ENCODE measurements at places on chromosomes 16 and 17.

DNA sequence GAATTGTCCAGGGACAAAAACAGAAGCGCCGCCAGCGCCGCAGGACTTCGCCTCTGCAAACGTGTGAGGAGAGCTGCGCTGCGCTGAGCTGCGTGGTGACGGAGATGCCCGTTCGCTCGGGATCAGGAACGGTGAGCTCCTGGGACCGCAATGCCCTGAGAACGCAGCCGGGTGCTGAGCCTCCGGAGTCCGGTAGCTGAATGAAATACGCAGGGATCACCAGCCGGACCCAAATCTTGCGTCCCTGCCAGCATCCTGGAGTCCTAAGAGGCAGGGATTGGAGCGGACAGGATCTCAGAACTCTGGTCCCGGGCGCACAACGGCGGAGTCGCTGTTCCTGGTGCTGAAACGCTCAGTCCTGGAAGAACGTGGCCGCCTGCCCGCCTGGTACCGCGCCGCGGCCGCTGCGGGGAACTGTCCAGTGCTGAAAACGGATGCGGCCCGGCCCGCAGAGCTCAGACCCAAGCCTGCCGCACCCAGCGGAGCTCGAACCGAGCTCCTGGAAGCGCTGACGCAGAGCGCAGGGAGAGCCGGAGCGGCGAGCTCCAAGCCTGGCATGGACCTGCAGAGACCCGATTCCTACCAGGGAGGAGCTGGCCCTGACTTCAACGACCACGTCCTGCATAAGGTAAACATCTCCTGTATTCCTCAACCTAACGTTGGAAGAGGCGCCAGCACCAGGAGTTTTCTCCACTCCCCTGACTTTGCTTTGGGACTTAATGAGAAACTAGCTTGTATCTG is 41.5 kb downstream of the CD300LF start:
- DNase-seq = no peak

- no peak for DNase-seq
Measured at GRCh38 chr16:89811321-89811720, 5.1 kb downstream of the FANCA start.

- no peak for DNase-seq
Measured at GRCh38 chr17:82272495-82273326, 789 bp downstream of the CSNK1D start.

DNA sequence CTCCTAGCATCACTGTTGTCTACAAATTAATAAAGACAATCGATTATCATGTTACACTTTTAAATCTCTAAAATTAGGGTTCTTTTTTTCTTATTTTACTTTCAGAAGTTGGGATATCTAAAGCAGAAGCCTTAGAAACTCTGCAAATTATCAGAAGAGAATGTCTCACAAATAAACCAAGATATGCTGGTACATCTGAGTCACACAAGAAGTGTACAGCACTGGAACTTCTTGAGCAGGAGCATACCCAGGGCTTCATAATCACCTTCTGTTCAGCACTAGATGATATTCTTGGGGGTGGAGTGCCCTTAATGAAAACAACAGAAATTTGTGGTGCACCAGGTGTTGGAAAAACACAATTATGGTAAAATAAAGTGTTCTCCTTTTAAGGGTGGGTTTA is 2.4 kb downstream of the RAD51C start:
- no peak for DNase-seq

DNA sequence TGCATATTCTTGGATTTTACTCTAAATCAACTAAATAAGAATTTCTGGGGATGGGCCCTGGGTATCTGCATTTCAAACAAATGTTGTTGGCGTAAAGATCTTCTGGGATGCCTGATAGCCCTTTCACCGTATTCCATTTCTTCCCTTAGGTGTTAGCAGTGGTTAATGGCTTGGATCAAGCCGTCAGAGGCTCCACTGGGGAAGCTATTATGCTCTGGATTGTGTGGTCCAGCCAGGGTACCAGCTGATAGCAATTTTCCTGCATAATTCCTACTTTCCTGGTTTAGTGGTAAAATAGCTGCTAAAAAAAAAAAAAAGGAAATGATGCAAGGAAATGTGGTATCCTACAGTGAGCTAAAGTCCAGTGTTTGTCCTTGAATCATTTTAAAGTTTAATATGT is 365.1 kb downstream of the CDH8 start:
- no peak for DNase-seq

- peak; percentile 82 for DNase-seq
Measured at GRCh38 chr17:29622337-29623282, at the start of gene CORO6. Gene CORO6 (minus strand): TSS chr17:29622912. CDS start chr17:29621421, 1,491 bp downstream.

DNA sequence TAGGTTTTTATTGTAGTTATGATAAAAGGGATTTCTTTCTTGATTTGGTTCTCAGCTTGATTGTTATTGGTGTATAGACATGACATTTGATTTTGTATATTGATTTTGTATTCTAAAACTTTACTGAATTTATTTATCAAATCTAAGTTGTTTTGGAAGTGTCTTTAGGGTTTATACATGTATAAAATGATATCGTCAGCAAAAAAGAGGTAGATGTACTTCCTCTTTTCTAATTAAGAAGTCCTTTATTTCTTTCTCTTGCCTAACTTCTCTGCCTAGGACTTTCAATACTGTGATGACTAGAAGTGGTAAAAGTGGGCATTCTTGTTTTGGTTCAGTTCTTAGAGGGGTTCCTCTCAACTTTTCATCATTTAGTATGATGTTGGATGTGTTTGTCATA is 487.3 kb upstream of the KIF2B start:
- DNase-seq = no peak

- no peak for DNase-seq
Measured at GRCh38 chr17:50018909-50019308, 23.9 kb upstream of the DLX3 start.

DNA sequence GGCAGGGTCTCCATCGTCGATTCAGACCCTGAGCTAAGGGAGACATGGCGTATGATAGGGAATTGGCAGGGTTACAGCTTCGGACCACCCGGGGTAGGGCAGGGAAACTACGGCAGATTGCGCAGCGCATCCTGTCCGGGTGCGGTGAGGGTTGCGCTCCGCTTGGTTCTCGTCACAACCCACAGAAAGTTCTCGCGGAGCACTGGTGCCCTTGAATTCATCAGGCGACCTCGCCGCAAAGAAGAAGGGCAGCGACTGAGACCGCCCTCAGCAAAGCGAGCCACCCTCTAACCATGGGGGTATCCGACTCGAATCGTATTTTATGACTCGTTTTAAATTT is 1.2 kb downstream of the HS3ST3B1 start:
- no peak for DNase-seq

GRCh38 chr17:3893720-3894116 is 865 bp upstream of the CAMKK1 start:
- DNase-seq = no peak

DNA sequence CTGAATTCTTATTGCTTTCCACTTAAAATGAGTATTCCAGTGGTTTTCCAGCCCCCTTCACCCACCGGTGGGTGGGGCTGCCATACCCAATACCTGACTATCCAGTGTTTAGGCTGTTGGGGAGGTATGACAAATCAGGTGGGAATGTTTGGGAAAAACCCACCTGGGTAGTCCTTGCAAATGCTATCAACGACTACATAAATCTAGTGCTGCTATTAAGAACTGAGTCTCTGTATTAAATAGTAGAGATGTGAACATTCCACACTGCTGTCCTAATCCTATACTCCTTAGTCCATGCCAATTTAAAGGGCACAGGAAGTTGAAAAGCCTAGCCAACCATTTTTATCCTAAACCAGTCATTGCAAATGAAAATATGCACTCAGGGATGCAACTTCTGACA is 126.6 kb downstream of the AXIN2 start:
- no peak for DNase-seq

DNA sequence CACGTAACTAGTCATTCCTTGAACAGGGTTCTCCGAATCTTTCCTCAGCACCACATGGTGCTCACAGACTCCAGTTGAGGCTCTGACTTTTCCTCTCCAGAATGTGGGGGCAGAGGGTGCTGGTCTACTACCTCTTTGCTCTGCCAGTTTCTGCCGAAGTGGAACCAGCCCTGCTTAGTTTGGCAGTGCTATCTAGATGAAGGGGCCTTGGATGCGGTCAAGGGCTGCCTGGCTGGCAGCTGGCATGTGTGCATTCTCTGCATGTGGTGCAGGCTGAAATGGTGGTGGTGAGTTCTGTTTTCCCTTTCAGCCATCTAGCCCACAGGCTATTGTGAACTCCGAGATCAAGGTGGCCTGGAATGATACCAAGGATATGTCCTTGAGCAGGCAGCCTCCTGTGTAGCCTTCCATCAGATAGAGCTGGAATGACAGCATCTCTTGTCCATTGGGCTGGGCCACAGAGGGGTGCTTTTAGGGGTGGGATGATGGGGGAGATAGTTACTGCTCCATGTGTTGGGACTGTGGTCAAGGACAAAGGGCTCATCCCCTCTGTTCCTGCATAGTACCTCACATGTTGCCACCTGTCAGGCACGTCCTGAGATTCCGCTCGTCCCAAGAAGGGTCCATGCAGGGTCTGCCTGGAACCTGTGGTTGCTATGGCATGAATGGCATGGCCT is 2.0 kb downstream of the DYNLL2 start:
- no peak for DNase-seq

- DNase-seq = no peak
Measured at GRCh38 chr17:13521784-13522183, 79.9 kb downstream of the HS3ST3A1 start.

GRCh38 chr17:67549820-67550219 is 167.9 kb upstream of the NOL11 start:
- no peak for DNase-seq

DNA sequence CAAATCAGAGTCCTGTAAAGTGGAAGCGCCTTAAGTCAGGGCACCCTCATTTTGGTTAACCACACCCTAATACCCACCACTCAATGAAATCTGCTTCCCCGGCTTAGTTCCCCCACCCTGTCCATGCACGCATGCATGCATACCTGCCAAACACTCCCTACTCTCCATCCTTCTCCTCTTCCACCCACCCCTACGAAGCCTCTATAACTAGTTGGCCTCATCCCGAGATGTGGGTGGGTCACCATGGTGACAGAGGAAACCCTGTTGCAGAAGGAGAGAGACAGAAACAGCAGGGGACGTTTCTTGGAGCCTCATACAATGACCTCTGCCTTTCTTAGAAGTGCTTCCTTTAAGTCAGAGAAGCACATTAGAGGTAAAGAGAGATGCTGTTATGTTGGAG is 46.8 kb upstream of the DNAH9 start:
- no peak for DNase-seq

DNA sequence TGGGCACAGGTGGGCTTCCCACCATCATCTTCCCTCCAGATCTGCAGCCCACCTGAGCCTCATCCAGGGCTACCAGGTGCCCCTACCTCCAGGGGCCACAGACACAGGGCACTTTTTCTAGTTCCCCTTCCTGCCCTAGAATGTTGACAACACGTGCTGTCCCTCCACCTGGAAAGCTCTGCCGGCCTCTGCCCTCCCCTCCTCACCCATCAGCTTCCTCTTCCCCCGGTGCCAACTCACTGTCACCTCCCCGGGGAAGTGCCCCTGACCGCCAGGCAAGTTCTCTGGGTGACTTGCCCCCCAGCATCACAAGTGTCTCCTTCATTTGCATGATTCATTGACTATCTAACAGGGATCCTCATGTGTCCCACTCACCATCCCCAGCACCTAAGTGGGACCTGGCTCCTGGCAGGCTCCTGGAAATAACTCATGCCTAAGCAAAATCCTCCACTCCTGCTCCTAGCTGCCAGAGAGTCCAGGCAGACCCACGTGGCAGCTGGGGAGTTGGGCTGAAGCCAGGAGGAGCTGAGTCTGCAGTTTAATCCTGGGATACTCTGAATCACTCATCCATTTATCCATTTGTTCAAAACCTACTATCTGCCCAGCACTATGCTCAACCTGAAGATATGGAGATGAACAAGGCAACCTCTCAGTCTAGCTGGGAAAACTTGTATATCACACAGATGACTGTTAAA is 304.4 kb downstream of the FOXL1 start:
- DNase-seq = no peak

GRCh38 chr16:630815-631405 is at the start of gene WFIKKN1:
Gene WFIKKN1 (plus strand): TSS chr16:630985. CDS start chr16:631254, 269 bp downstream.
- no peak for DNase-seq

- no peak for DNase-seq
Measured at GRCh38 chr17:76367642-76368041, 13.9 kb upstream of the PRPSAP1 start.

- DNase-seq = no peak
Measured at GRCh38 chr16:87840271-87840978, 28.9 kb downstream of the SLC7A5 start.

GRCh38 chr16:80695020-80695419 is 109.4 kb downstream of the CDYL2 start:
- DNase-seq = no peak

GRCh38 chr17:44086364-44087311 is 16.1 kb downstream of the G6PC3 start:
- DNase-seq = no peak

- no peak for DNase-seq
Measured at GRCh38 chr16:62545039-62545438, 508.8 kb upstream of the CDH8 start.

- DNase-seq = no peak
Measured at GRCh38 chr17:39186481-39187002, 10.9 kb downstream of the CACNB1 start.

- no peak for DNase-seq
Measured at GRCh38 chr16:89005201-89006035, 28.4 kb upstream of the CBFA2T3 start.

DNA sequence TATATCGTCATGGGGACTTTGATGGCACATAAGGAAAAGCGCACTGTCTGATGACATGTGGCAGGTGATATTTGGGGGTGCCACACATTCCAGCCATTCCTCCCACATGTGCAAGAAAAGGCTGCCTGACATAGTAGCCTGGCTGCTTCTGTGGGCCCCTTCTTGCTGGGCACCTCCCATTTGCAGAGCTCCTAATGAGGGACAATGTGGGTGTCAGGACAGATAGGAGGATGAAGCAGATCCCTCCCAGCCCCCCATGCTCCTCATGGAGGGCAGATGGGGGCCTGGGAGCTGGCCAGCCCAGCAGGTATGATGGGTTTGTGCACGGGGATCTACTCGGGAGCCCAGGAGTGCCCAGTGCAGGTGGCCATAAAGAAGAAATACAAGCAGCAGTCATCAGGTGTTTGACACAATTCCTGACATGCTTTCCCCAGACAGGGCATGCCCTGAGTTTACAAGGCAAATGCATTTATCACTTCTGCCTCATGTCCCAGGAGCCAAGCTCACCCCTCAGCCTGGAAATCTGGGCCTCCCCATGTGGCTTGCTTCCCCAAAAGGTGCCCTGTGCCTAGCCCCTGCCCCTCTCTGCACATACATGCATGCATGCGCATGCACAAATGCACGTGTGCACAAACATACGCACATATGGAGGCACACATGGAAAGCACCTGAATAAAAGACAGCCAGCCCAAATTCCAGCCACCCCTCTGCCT is 260.6 kb upstream of the RPL38 start:
- DNase-seq = no peak
